ENCODE measurements at places on chromosomes 5 and 9.
A peak's percentile ranks its signal among the peaks of the same experiment; 100 is the strongest.

DNA sequence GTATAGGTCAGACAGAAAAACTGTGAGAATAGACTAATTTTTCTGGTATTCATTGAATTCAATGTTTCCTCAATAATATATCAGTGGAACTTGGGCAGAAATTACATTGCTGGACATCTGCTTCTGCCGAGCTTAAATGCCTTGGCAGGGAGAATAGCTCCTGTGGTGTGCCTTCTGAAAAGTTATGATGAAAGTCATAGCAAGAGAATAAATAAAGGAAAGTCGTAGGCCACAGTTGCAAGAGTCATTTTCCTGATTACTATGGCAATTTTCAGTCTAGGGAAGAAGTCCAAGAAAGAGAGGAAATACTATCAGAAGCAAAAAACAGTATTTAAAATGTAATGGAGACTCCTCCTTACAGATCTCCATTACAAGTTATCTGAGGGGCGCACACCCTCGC is 1596.1 kb upstream of the WWC1 start:
- no peak for DNase-seq

DNA sequence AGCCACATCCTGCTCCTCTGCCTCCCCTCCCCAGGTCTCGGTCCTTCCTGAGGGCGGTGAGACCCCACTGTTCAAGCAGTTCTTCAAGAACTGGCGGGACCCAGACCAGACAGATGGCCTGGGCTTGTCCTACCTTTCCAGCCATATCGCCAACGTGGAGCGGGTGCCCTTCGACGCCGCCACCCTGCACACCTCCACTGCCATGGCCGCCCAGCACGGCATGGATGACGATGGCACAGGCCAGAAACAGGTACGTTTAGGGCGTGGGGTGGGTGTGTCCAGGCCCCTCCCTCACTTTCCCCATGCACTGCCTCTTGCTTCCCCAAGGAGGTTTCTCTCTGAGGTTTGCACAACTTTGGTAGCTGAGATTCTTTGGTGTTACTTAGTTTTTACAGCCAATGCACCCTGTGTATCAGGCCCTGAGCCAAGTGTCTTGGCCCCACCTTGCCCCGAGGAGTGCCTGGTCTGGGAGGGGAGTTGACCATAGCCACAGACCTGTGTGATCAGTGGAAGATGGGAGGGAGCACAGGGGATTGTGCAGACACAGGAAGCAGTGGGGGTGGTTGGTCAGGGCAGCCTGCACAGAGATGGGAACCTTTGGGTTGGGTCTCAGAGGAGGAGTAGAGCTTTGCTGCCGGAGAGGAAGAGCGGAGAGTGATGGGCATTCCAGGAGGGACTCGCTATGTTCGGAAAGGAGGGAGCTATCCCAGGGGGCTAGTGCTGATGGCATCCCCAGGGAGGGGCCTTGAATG is 50.8 kb downstream of the GSN start:
- no peak for DNase-seq

- DNase-seq, result no peak
These were observed 67.0 kb upstream of the EIF4EBP3 start for GRCh38 chr5:140480310-140481014.

DNA sequence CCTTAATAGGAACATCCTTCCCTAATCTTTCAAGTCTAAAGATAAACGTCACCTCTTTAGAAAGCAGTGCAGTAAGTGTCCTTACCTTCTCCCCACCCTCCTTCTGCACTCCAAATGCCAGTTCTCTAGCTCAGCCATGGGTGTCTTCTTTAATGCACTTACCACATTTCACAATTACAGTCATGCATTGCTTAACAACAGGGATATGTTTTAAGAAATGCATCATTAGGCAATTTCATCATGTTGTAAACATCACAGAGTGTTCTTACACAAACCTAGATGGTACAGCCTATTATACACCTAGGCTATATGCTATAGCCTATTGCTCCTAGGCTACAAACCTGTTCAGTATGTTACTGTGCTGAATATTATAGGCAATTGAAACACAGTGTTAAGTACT is 91.2 kb downstream of the RFX3 start:
- DNase-seq, result no peak

- no peak for DNase-seq
These were observed 192.9 kb upstream of the KLF9 start for GRCh38 chr9:70607329-70607728.

DNA sequence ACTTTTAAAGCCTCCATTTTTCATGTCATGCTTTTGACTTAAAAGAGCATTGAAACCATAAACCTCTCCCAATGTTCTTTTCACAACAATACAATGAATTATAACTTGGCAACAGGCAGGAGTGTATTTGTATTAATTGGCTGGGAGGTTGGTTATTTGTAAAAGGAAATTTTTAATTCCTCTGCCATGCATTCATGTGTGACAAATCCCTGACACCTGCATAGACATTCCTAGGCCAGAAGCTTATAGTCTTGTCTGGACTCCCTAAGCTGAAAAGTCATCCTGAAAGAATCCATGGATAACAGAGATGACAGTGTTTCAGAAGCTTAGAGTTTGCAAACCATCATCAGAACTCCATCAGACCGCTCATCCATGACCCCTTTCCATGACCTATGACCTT is 76.3 kb upstream of the PTGER4 start:
- no peak for DNase-seq

DNA sequence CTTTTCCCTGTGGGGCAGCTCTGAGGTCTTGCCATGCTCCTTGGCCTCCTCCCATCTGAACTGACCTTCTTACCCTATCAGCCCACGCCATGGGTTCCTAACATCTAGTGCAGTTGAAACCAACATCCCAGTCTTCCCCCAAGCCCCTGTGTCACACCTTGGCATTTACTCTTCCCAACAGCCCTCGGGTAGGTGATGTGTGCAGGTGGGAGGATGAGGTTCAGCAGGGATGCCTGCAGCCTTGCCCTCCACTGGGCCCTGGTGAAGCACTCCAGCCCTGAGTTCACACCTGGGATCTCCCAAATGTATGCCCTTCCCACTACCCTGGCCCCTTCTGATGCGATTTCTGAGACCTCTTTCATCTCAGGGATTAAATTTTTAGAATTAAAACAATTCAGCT is 15.5 kb downstream of the IRX2 start:
- no peak for DNase-seq

DNA sequence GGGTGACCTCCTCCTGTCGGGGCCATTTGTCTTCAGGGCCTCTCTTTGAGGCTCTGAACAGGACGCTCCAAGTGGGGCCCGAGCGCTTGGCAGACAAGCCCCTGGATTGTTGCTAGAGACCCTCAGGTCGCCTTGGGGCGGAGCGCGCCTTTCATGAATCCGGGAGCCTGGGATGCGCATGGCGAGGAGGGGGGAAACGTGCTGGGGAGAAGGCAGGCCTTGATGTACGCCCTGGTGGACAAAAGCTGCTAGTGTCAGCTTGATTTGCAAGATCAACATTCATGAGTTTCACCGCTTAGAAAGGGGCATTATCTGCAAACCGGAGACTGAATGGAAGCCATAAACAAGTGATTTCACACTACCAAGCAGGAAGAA is 226.3 kb downstream of the SMARCA2 start:
- no peak for DNase-seq

DNA sequence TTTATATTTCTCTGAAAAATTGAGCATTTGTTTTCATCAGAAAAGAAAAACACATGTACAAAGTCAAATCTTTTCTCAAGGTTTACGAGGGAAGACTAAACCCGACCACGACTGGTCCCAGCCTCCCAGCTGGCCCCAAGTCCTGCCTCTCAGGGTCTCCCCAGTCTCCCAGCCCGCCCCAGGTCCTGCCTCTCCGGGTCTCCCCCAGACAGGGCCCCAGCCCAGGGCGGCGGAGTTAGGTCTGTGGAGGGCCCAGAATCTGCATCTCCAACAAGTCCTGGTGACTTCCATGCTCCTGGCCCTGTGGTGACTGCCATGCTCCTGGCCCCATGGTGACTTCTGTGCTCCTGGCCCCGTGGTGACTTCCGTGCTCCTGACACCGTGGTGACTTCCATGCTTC is 359.9 kb downstream of the IRX2 start:
- no peak for DNase-seq

GRCh38 chr9:101636247-101636646 is 41.5 kb upstream of the PPP3R2 start:
- no peak for DNase-seq

- no peak for DNase-seq
These were observed 143.0 kb downstream of the ADAMTS6 start for GRCh38 chr5:65338606-65339151.

- peak; percentile 72 for DNase-seq
These were observed 80.1 kb downstream of the TRIM32 start for GRCh38 chr9:116767219-116767618.

DNA sequence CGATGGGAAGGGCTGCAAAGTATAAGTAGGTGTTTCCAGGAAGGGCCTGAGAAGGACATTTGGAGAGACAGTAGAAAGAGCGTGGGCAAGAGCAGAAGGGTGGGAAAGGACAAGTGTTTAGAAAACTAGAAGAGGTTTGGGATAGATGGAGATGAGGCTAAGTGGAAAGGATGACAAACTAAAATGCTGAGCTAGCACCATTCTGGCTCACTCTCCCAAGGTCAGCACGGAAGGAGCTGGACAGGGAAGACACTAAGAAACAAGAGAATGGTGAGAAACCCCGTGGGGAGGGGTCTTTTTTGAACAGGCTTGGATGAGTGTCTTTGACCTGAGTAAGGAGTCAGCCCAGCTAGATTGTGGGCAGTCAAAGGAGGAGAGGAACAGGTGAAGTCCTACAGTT is 286.0 kb downstream of the CDK5RAP2 start:
- no peak for DNase-seq

DNA sequence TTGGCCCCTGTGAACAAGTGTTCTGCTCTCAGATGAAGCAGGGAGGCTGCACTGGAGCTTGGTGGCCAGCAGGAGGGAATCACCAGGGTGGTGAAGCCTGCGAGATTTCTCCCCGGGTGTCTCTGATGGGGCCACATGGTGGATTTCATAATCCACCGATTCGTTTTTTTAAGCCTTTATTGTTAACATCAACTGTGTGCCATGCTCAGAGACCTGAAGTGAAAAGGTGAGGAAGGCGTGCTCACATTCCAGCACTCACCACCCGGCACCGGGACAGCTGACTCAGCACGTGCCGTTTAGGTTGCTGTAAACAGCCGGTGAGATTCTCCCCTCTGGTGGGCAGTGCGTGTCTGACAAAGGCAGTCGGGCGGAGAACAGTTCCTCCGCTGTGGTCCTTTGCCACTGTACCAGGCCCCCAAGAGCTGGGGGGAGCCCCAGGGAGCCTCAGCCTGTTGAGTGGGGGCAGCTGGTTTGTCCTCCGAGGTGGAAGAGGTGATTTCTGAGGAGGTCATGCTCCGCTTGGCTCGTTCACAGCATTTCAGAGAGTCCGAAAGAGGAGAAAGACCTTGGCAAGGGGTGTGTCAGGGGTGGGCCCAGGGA is 12.7 kb upstream of the AHRR start:
- DNase-seq, result no peak

DNA sequence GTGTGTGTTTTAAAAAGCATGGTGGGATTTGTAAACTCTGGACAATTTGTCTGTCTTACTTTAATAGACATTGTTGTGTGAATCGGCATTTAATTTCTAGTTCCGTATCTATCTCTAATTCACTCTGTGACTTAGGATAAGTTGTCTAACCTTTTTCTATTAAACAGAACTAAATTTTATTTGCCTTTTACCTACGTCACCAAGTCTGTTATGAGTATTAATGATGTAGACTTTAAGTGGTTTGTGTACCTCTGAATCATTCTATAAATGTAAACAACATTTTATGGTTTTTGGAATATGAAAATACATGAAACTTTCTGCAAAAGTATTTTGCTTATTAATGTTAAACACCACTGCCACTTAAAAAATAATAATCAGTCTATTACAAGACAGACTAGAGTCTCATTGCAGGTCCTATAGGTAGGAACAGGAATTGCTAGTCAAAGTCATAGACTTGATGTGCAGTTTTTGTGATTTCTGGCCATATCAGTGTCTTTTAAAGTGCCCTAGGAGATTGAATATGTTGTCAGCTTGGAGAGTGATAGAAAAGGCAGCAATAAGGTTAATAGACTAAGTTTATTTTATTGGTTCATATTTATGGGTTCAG is 5.6 kb downstream of the RBM27 start:
- no peak for DNase-seq

DNA sequence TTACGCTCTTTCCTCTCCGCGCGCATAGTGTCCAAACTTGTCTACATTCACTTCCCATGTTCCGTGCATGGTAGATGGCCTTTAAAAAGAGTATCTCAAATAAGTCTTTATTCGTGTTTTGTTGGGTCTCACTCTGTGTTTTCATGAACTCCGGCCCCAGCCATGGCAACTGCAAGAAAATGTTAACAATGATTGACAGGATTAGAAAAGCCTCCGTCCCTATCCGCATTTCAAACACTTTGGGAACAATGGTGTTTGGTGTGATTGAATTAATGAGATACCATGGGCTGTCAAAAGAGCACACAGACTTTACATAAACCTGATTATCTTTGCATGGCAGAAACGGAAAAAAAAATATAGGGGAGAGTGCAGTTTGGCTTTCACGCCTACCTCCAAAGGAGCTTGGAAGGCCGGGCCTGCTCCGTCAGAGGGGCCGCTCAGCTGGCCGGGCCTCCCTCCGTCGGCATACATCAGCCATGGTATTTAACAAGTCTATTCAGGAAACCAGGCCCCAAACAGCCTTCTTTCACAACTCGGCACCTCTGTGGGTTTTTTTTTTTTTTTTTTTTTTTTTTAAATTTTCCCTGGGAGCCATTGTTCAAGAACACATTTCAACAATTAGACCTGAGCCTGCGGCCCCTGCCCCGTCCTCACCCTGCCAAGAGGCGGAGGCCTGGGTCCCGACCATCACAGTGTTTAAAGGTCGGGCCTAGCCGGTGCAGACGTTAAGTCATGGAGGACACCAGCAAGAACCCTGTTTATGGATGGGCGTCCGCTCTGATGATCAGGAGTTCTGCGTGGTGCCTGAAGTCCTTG is 323.8 kb upstream of the IRX4 start:
- DNase-seq, result no peak

- no peak for DNase-seq
These were observed 192.3 kb upstream of the GDNF start for GRCh38 chr5:38032149-38032548.

DNA sequence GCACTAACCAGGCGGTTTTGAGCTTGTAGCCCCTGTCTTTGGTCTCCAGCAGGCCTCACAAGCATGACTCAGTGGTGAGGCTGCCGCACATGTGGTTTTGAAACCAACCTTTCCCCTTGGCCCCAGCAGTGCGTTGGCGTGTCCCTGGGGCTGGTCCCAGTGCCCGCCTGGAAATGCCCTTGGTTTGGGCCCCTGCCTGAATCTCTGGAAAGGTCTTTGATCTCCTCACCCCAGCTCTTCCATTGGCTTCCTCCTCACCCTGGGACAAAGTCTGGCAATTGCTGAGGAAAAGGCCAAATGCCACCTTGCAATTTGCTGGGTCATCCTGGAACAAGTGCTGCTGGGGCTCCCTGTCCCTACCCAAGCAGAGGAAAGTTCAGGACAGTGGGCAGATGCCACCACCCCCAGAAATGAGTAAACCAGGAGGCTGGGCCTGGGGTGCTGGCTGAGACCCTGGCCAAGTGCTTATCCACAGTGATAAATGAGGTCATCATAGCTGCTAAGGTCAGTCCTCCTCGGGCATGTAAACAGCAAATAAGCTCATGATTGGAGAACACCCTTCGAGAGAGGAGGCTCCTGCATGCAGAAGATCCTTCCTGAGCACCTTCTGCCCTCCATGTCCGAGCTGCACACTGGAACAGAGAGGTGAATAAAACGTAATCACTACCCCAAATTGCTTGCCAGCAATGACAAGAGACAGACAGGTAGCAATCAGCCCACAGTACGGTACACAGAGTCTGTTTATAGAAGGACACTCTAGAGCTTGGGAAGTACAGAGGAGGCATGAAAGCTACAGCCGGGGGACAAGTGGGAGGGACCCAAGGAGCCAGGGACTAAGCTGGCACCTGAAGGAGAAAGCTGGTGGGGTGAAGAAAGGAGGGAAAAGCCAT is 98.9 kb upstream of the CPEB4 start:
- no peak for DNase-seq

GRCh38 chr9:137771580-137771979 is 106.0 kb upstream of the CACNA1B start:
- no peak for DNase-seq

Data from COR-L47 (cell line).